ENCODE measurements at places on chromosomes 3 and 15. TPM values are rescaled to one million over a fixed set of nuclear protein-coding genes. Genes with fewer than 3 reads are reported as not detected.

Gene TM4SF4
- total RNA-seq, result 36.5 TPM

Gene TGM4
- 0.05 TPM for total RNA-seq

Gene GOLGA6A
- not detected for total RNA-seq

Gene ARHGAP11A
- 66.2 TPM for total RNA-seq

Gene CGNL1
- 2.0 TPM for total RNA-seq

Gene GSK3B
- 29.5 TPM for total RNA-seq

Gene CACNA1D
- total RNA-seq, result 0.98 TPM
